H9 (cell line): ENCODE measurements at places on chromosomes 6 and 20. TPM values are rescaled to one million over a fixed set of nuclear protein-coding genes. Genes with fewer than 3 reads are reported as not detected.

Gene TMC2
- not detected in 2 replicates for total RNA-seq

Gene BPIFB1
- total RNA-seq = not detected in 2 replicates

DNA sequence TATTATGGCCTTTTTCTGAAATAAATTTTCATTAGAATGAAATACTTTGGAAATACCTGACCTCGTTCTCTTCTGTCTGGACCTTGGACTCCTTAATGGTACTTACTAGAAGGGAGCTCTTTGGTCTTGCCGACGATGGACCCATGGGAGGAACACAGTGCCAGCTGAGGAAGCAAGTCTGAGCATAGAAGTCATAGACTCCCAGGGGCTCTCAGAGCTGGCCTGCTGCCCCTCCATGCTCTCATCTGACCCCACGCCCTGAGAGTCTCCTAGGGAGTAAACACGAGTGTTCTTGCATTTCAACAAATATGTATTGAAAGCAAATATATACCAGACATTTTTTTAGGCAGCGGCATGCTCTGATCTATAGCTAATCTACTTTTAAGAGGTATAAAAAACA, 87.8 kb downstream of the PLEKHG1 start:
- no peak for DNase-seq

DNA sequence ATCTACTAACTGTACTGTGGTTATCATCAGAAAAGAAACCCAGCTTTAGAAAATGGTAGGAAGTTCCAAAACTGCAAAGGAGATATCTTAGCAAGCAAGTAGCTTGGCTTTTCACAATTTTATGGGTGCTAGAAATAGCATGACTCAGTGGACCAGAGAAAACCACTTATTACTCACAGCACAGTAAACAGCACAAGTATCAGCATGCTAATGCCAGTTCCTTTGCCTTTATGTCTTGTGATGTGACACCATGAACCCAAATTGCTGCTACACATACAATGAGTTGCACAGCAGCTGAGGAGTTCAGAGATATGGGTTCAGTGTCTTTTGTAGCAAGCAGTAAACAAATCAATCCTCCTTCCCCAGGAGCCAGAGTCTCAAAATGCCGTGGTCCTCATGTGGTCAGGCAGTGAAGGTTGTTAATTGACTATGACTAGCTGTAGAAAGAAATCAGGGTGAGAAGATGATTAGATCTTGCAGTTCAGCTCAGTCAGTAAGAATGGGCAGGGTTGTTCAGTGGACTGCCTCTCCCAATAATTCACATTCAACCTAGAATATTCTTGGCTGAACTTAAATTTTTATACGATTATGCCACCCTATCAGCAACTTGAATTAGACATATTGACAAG, 73.3 kb downstream of the OPRM1 start:
- no peak for DNase-seq

DNA sequence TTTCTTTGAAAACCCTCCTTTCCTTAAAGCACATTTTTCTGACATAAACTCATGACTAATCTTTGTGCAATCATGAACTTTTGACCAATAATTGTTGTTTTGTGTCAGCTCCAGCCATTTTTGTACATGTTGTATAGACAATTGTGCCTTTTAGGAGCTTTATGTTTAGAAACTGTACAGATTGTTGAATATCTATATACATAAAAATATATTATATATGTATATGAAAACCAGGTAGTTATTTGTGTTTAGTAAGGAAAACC, 125.7 kb upstream of the EDN1 start:
- no peak for DNase-seq

- DNase-seq = no peak
Measured at GRCh38 chr20:25574411-25574810, 10.9 kb downstream of the NINL start.

DNA sequence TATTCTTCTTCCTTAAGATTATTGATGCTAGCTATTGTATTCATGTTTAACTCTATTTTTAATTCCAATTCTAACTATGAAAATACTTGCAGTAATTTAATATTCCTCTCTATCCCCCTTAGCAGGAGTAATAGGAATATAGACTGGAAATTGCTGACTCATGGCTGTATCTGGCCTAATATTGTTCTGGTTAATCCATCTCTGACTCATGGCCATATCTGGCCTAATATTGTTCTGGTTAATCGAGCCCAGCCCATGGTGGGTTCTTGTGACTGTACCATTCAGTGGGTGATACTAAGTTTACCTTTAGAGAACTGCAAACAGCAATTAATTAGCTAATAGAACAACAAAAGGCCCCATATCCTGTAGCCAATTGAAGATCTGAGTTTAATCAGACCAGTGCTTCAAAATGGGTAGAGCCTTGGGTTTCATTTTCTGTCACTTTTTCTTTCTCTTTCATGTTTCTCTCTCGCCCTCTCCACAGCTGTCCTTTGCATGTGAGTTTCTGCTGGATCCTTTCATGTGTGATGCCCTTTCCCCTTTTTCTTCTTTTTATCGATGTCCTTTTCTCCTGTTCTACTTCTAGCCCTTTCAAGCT, 50.6 kb downstream of the SLC22A3 start:
- no peak for DNase-seq

DNA sequence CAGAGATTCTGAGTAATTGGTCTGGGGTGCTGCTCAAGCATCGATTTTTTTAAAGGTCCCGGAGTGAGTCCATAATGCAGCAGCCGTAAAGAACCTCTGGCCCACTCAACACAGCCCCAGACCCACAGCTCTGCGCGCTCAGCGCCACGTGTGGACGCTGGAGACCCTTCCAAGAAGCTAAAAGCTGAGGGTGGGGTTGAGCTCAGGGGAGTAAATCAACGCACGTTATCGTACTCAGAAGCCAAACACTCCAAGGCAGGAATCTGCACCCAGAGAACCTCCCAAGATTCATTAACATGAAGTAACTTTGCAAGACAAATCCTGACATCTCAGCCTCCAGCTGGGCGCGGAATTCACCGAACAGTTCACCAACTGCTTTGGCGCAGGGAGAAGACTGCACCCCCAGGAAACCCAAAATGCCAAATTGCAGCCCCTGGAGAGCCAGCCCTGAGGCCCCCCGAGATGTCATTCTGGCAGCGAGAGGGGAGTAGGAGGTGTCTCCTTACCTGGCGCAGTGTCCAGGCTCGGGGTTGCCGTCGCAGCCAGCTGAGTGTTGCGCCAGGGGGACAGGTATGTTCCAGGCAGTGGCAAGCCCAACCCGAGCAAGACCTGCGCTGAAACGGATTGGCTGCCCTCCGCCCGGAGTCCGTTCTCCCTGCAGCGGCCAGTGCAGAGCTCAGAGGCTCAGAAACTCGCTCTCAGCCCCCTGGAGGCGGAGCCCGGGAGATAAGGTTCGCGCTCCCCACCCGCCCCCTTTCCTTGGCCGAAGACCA, at the start of gene COL21A1:
TSS of gene COL21A1 (minus strand) at position 700 of the 773 bp plus-strand sequence. CDS start 64,962 bp downstream, outside the sequence.
- peak; percentile 95 for DNase-seq

DNA sequence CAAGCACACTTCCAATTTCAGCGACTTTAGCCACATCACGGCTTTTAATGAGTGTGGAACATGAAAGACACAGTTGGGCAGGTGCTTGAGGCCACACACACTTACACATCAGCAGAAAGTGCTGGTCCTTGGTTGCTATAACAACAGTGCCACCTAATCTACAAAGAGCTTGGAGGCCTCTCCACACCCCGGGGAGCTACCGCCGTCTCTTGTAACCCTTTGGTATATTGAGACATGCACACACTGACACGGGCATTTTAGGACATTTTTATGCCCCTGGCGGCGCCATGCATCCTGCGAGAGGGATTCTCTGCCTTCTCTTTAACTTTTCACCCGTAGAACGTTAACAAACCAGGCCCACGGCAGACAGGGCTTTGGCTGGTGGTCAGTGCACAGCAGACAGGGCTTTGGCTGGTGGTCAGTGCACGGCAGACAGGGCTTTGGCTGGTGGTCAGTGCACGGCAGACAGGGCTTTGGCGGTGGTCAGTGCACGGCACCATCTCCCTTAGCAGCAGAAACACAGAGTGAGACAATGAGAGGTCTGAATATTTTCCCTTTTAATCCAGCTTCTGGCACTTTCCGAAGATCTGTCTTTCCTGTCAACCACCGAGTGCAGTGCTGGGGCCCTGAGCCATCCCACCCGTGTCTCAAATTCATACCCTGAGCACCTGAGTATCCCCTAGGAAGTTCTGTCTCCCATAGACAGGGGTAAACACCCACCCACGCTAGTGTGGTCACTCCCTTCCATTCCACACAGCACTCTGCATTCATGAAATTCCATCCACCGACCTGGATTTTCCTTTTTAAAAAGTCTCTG, 116.6 kb upstream of the RPS6KA2 start:
- DNase-seq = no peak

- peak; percentile 63 for DNase-seq
Measured at GRCh38 chr6:68343901-68344300, 291.2 kb upstream of the ADGRB3 start.

Gene C6orf132
- total RNA-seq = 45.1 and 48.4 TPM in 2 replicates

Gene RGS17
- 3.2 and 3.8 TPM in 2 replicates for total RNA-seq

- no peak for DNase-seq
Measured at GRCh38 chr6:116648156-116648555, 20.4 kb downstream of the ZUP1 start.

DNA sequence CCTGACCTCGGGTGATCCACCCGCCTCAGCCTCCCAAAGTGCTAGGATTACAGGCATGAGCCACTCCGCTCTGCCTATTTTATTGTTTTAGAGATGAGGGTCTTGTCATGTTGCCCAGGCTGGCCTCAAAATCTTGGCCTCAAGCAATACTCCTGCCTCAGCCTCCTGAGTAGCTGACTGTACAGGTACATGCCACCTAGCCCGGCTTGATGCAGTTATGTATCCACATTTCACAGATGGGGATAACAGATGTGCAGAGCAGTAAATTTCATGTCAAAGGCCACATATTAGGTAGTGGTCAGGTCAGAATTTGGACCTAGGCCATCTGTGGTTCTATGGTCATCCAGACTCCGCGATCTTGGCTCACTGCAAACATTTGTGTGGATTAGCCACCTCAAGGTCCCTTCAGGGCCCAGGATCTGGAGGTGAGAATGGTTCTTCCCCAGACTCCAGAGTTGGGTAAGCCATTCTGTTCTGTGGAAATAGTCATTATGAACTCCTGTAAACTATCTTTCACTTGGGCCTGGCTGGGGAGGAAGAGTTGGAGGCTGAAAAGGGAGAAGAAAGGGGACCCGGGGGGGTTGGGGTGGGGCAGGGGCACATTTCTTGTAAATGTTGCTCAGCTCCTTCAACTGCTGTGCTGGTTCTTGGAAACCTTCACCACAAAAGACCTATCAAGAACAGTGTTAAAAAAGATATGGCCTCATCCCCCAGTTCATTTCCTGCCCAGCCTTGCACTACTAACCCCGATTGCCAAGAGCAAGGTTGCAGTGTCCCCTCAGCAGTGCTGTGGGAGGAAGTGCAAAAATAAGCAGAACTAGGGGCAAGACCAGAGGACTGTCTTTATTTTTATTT, 13.0 kb downstream of the PIM1 start:
- no peak for DNase-seq

Gene PLCB1
- total RNA-seq = 11.1 and 11.5 TPM in 2 replicates

Gene PNPLA1
- total RNA-seq = 0.09 TPM in 1 of 2 replicates, not detected in the other

- DNase-seq = no peak
Measured at GRCh38 chr6:41657131-41658094, 19.1 kb downstream of the MDFI start.

GRCh38 chr20:36468149-36469000, 72.9 kb upstream of the MYL9 start:
- DNase-seq = no peak

- no peak for DNase-seq
Measured at GRCh38 chr6:25537349-25538018, 114.5 kb upstream of the SCGN start.

Gene PROCR
- 5.8 and 6.4 TPM in 2 replicates for total RNA-seq

Gene GFRAL
- not detected in 2 replicates for total RNA-seq

- DNase-seq = no peak
Measured at GRCh38 chr6:143294265-143294860, 156.1 kb downstream of the ADAT2 start.

Gene C20orf202
- total RNA-seq = 0.13 TPM in 1 of 2 replicates, not detected in the other

GRCh38 chr20:52482044-52482443, 290.5 kb upstream of the ZFP64 start:
- no peak for DNase-seq

DNA sequence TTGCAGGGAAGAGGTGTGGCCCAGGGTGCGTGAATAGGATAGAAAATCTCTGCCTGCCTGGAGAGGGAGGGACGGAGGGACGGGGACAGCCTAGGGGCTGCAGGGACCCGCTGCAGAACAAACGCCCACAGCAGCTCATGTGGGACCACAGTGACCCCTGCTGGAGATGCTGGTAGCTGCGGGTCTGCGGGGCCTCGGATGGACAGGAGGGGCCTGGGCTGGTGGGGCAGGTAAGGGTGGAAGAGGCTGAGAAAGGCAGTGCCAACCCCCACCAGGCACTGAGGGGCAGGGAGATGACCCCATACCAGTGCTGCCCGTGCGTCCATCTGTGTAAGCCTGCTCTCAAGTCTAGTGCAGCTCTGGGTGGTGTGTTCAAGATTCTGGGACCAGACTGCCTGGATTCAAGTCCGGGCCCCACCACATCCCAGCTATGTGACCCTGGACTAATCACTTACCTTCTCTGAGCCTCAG, 39.4 kb downstream of the KIAA1755 start:
- peak; percentile 89 for DNase-seq

GRCh38 chr6:104418839-104419238, 440.9 kb downstream of the HACE1 start:
- no peak for DNase-seq

Gene OCSTAMP
- not detected in 2 replicates for total RNA-seq

Gene NFS1
- 24.4 and 26.6 TPM in 2 replicates for total RNA-seq

Gene PNLDC1
- total RNA-seq = not detected in 2 replicates

DNA sequence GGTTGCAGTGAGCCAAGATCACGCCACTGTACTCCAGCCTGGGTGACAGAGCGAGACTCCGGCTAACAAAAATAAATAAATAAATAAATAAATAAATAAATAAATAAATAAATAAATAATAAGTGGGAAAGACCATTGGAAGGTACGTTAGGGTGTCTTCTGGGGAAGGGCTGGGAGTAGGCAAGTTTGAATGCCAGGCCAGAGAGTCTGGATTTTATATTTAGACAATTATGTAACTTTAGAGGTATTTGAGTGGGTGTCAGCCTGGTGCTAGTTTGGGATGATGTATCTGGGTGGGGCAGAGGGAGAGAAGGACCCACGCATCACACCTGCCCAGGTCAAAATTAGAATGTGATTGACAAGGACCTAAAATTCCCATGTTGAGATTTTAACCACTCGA, 108.5 kb upstream of the PRND start:
- DNase-seq = no peak

GRCh38 chr6:27312146-27312949, at the start of gene POM121L2:
TSS of gene POM121L2 (minus strand) at chr6:27312273. CDS start at chr6:27312170, 103 bp downstream.
- peak; percentile 89 for DNase-seq

GRCh38 chr6:40472353-40472752, 114.8 kb downstream of the LRFN2 start:
- DNase-seq = no peak

DNA sequence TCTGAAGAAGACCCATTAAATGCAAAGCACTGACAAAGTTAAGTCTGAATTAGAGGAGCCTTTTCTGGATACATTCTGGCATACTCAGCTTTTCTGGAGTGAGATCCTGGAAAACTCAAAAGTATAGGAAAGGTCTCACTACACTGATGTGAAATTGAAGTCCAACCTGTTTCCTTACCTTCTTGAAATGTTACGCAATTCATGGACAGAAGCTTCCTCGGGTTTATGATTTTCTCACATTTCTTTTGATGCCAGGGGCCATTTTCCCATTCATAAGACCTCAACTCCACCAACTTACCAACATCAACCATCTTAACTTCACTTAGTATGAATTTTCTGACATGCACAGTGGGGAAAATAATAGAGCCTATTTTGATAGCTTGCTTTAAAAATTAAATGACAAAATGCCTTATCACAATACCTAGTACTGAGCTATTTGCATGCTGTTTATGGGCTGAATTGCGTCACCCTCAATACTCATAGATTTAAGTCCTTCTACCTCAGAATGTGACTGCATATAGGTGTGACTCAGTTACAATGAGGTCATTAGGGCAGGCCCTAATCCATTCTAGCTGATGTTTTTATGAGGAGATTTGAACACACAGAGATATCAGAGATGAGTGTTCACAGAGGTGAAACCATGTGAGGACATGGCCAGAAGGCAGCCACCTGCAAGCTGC, 73.4 kb upstream of the RAB32 start:
- DNase-seq = no peak
